Forelimb muscle (tissue), 1 donor: ENCODE measurements at places on chromosomes 7 and 10. TPM values are rescaled to one million over a fixed set of nuclear protein-coding genes. Genes with fewer than 3 reads are reported as not detected.

SYT15 gene
- 5.2 TPM for polyA plus RNA-seq

CYP26C1 gene
- not detected for polyA plus RNA-seq

- DNase-seq: no peak
Observed at GRCh38 chr7:107014387-107015023, 30.0 kb upstream of the PRKAR2B start.

DNA sequence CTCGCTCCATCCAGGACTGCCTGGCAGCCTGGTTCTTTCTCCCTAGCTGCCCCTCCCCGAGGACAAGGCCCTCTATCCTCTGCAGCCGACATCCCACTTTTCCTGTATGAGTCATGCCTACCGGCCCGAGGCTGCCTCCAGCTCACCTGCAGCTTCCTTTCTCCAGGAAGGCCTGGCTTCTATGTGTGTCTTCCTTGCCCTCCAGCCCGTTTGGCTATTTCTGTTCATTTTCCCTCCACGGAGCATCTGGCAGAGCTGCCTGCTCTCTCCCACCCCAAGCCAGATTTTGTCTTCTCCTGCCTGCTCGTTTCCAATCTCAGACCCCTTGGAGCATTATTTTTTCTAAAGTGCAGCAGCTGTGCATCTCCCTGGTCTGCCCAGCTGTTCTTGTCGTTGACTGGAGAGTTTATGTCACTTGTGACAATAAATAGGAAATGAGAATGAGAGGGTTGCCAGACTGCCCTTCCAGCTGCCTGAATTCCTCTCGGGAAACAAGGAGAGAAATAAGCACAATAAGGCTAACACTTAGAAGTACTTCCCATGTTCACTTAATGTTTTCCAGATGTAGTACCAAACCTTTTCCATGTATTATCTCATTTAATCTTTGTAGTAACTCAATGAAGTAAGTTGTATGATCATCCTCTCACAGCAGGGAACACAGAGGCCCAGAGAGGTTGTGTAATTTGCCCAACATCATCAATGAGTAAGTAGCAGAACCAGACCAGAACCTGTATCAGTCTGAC is 19.7 kb downstream of the UBTD1 start:
- DNase-seq: no peak

- DNase-seq: no peak
Observed at GRCh38 chr7:50632561-50633413, 67.6 kb upstream of the DDC start.

DNA sequence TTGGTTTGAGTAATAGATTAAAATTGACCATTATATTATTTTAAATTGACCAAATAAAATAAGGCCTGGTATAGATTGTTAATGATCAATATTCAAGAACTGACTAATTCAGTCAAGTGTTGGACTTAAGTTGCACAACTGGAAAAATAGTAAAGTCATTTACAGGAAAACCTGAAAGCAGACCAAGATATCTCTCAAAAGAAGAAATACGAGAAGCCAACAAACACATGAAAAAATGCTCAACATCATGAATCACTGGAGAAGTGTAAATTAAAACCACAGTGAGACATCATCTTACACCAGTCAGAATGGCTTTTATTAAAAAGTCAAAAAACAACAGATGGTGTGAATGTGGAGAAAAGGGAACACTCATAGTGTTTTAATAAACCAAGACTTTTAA is 80.4 kb upstream of the MALRD1 start:
- DNase-seq: no peak

WEE2 gene
- polyA plus RNA-seq: 0.09 TPM

OR6B1 gene
- polyA plus RNA-seq: not detected

DNA sequence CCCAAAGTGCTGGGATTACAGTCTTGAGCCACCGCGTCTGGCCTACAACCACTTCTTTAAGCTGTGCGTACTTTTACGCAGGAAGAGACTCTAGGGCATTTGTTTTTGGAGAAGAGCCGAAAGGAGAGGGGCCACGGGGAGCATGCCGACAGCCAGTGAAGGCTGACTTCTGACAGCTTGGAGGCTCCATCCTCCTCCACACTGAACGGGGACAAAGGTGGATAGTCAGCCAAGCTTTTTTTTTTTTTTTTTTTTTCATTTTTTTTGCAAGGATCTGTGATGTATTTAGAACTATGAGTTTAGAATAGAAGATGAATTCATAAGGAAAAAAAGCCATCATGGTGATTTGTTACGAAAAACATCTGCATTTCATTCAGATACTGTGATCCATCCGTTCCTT is 221.7 kb downstream of the ARHGAP21 start:
- no peak for DNase-seq

HPS6 gene
- polyA plus RNA-seq: 7.8 TPM

AMPH gene
- 7.0 TPM for polyA plus RNA-seq

DNA sequence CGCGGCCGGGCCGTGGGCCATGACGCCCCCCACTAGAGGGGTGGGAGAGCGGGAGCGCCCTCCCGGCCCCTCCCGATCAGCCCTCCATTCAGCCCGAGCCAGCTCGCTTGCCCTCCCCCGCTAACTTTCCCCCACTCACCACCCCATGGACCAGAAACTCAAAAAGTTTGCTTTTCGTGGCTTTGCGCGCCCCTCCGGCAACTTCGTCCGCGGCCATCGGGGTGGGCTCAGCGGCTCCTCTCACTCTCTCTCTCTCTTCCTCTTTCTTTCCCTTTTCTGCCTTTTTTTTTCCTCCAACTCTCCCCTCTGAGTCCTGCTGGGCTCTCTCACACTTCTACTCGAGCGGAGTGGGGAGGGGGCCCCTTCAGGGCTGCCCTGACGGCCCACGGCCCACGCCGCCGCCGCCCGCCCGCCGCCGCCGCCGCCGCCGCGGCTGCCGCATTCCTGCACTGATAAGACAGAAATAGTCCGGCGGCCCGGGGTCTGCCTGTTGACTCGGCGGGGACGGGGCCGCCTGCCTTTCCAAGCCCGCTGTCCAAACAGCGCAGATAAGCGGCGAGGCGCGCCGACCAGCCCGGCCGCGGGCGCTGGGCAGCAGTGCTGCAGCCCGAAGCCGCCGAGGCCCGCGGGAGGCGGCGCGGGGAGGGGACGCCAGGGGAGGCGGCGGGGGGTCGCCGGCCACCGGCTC is at the start of gene SMARCD3:
TSS of gene SMARCD3 (minus strand) at position 349 of the 688 bp plus-strand sequence. CDS start at position 217, 132 bp downstream.
- no peak for DNase-seq

GSTO2 gene
- polyA plus RNA-seq: 0.99 TPM

DNA sequence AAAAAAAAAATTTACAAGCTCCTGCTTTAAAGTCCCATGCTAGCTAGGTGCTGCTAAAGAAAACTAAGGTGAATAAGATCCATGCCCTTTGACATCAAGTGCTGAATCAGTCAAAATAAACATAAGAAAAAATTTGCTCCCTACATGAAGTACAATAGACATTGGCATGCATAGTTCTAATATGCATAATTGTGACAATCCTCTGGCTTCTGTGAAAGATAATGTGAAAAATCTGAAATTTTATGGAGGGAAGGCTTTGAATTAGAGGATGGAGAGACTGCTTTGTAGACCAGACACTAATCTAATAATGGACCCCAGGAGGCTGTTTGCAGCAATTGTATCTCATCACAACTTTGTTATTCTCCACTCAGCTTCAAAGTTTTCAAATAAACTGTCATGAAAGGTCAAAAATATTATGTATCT is 127.9 kb upstream of the CDK1 start:
- no peak for DNase-seq

UNCX gene
- polyA plus RNA-seq: not detected

DNA sequence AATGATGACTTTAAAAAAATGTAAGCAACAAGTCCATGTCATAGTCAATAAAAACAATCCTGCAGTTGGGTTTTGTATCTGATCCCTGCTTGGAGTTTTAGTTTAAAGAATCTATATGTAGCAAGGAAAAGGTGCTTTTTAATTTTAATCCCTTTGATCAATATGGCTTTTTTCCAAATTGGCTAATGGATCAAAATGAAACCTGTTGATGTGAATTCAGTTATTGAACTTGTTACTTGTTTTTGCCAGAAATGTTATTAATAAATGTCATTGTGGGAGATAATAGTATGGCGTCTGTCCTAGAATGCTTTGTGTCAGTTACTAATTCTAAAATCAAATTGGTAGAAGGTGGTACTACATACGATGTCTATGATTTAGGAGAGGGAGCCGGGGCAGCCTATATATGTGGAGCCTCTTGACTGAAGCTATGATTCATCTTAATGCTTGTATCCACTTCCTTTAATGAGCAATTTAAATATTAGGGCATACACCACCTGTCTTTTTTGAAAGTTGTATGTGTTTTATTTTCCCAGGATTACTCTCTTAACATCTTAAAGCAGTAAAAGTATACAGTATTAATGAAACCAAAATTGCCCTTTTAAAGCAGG is 10.3 kb upstream of the PBLD start:
- DNase-seq: no peak

TMEM196 gene
- not detected for polyA plus RNA-seq
